Karpas-422 (cell line): ENCODE measurements at places on chromosomes 7 and 10.

DNA sequence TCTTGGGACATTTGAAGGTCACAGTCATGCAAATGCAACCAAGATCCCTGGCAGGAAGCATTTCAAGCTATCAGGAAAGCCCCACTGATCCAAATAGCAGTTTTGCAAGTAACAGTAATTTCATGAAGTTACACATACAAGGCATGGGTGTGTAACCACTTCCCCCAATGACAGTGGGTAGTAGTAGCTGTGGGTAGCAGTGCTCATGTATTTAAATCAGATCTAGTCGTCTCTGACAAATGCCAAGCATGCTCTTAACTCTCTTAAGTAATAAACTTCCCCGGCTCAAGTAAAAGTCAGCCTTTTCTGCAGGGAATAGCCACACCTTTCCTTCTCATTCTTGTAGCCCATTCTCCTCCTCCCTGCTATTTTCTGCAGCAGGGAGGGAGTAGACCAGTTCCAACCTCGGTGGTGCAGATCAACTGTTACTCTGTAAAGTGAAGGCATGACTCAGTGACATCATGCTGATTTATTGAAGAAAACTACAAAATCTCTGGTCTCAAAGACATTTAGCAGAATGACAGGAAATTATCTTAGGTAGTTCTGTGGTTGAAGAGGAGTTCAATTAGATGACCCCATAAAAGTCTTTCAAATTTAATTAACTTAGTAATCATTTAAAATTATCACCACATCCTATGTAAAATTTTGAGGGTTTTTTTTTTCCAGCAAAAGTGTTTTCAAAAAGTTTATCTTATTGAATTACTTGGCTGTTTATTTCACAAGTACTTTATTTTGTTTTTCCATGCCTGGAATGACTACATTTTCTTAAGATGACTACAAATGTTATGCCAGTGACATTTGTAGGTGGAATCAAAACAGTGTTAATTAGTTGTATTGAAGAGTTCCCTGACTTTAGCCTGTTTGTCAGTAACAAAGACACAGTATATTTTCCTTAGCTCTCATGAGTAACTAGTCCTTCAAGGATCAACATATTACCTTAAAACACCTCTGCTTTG is 568.3 kb downstream of the INHBA start:
- no peak overlapping the region for H3K4me3 ChIP-seq
- H3K4me1 ChIP-seq, result no peaks in the 10 kb centered on the region
- no peak for DNase-seq
- H3K36me3 ChIP-seq, result no peaks in the 10 kb centered on the region

- H3K4me3 ChIP-seq, result no peak overlapping the region
- peaks cover 9% of the 10 kb centered on the region for H3K4me1 ChIP-seq
- H3K27me3 ChIP-seq, result no peaks in the 10 kb centered on the region
- no peak for DNase-seq
- H3K27ac ChIP-seq, result no peak overlapping the region
- no peaks in the 10 kb centered on the region for H3K36me3 ChIP-seq
These were observed 2.0 kb downstream of the MOSPD3 start for GRCh38 chr7:100614308-100614861.

DNA sequence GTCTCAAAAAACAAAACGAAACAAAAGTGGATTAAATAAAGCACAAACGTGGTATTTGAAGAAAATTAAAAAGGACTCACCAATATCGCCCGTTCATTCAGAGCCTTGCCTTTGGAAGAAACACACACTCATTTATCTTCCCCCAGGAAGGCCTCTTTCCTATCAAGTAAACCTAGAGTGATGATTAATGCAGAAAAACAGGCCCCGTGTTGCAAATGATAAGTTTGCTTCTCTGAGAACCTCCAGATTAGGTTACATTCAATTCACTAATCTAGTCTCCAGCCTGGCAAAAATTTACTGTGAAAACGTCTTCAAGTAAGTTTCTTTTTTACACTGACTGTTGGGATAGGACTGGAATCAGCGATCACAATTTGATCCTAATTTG is 78.0 kb upstream of the C1GALT1 start:
- H3K4me1 ChIP-seq, result no peaks in the 10 kb centered on the region
- H3K36me3 ChIP-seq, result no peaks in the 10 kb centered on the region
- no peaks in the 10 kb centered on the region for H3K27me3 ChIP-seq
- DNase-seq, result no peak

GRCh38 chr7:18278316-18278715 is 217.2 kb upstream of the HDAC9 start:
- no peaks in the 10 kb centered on the region for H3K4me1 ChIP-seq
- H3K36me3 ChIP-seq, result no peaks in the 10 kb centered on the region
- H3K4me3 ChIP-seq, result no peak overlapping the region
- DNase-seq, result no peak
- no peak overlapping the region for H3K27ac ChIP-seq
- H3K27me3 ChIP-seq, result no peaks in the 10 kb centered on the region

GRCh38 chr7:10429511-10429910 is 544.2 kb upstream of the PHF14 start:
- no peak overlapping the region for H3K4me3 ChIP-seq
- H3K27me3 ChIP-seq, result no peaks in the 10 kb centered on the region
- no peaks in the 10 kb centered on the region for H3K36me3 ChIP-seq
- no peak for DNase-seq
- no peaks in the 10 kb centered on the region for H3K4me1 ChIP-seq
- H3K27ac ChIP-seq, result no peak overlapping the region

DNA sequence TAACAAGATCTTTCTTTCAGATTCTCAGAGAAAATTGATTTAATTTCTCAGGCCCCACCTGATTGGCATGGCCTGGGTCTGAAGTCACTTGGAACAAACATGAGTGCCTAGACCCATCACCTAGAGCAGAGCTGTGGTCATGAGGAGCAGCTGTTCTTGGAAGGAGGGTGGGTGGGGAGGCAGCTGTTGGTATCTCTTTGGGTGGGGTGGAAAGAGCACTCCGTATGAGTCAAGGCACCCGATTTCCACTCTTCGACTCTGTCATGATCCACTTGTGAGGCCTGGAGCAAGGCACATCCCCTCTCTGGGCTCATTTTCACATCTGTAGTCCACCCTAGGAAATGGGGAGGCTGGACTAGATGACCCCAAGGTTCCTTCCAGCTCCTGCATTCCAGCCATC is 156.7 kb downstream of the C10orf105 start:
- H3K4me1 ChIP-seq, result no peaks in the 10 kb centered on the region
- H3K4me3 ChIP-seq, result no peak overlapping the region
- no peak overlapping the region for H3K27ac ChIP-seq
- no peaks in the 10 kb centered on the region for H3K36me3 ChIP-seq
- H3K27me3 ChIP-seq, result no peaks in the 10 kb centered on the region

DNA sequence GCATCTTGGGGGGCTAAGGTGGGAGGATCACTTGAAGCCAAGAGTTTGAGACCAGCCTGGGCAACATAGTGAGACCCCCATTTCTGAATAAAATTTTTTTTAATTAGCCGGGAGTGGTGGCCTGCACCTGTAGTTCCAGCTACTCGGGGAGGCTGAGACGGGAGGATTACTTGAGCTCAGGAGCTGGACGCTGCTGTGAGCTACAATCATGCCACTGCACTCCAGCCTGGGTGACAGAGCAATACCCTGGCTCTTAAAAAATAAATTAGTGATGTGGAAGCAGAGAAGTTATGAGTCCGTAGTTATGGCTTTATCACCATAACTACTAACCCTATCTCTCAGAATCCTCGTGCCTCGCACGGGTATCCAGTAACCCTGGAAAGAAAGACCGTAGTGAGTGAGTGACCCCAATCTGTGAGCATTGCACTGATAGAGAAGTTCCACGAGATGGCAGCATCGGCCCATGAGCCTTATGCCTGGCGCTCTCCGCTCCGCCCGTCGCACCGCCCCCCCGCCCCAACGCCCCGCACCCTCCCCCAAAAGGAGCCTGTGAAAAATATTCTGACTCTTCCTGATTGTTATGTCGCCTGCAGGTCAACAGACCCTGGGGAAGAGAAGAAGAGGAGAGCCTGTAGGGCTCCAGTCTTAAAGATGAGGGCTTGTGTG is 4.9 kb upstream of the SLC29A3 start:
- no peaks in the 10 kb centered on the region for H3K36me3 ChIP-seq
- no peak overlapping the region for H3K4me3 ChIP-seq
- H3K27ac ChIP-seq, result no peak overlapping the region
- no peaks in the 10 kb centered on the region; the same call in 1 of the 2 replicates for H3K4me1 ChIP-seq

GRCh38 chr7:67343572-67343971 is 346.9 kb downstream of the TYW1 start:
- no peaks in the 10 kb centered on the region for H3K36me3 ChIP-seq
- no peak for DNase-seq
- H3K27ac ChIP-seq, result no peak overlapping the region
- H3K27me3 ChIP-seq, result no peaks in the 10 kb centered on the region

GRCh38 chr7:28135315-28135714 is 45.3 kb downstream of the JAZF1 start:
- no peaks in the 10 kb centered on the region for H3K4me1 ChIP-seq
- H3K27ac ChIP-seq, result no peak overlapping the region
- no peak for DNase-seq
- H3K4me3 ChIP-seq, result no peak overlapping the region
- H3K36me3 ChIP-seq, result no peaks in the 10 kb centered on the region

GRCh38 chr7:50771120-50772002 is 11.3 kb downstream of the GRB10 start:
- H3K27ac ChIP-seq, result no peak overlapping the region
- H3K36me3 ChIP-seq, result no peaks in the 10 kb centered on the region
- DNase-seq, result no peak
- no peaks in the 10 kb centered on the region for H3K27me3 ChIP-seq

GRCh38 chr10:120961795-120962755 is 110.9 kb downstream of the WDR11 start:
- H3K4me3 ChIP-seq, result no peak overlapping the region
- no peaks in the 10 kb centered on the region for H3K27me3 ChIP-seq
- no peak for DNase-seq
- H3K4me1 ChIP-seq, result no peaks in the 10 kb centered on the region

DNA sequence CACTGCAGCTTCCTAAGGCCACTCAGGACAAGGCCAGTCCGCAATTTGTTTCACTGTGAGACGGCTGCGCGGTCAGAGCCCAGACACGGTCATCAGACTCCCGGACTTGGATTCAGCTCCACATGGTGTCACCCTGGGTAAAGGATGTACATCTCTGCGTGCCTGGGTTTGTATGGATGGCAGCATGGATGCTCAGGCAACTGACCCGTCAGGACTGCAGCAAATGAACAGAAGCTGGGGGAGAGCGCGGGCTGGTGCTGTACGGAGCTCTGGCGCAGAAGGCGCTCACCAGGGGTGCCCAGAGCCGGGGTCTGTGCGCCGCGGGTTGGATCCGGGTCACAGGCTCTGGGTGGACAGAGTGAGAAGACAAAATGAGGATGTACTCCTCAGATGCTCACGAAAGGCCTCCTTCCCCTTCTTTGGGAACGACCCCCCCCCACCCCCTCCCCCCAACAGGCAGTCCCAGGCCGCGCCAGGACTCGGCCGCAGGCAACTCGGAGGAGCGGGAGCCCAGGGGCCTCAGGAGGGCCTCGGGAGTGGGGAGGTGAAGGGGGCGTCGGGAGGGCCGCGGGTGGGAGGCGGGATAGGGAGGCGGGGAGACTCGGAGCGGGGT is 92.4 kb downstream of the CXCL12 start:
- H3K27ac ChIP-seq, result no peak overlapping the region
- no peaks in the 10 kb centered on the region for H3K4me1 ChIP-seq
- no peaks in the 10 kb centered on the region for H3K36me3 ChIP-seq

GRCh38 chr10:80699602-80700039 is 161.9 kb downstream of the SH2D4B start:
- no peak overlapping the region for H3K27ac ChIP-seq
- no peaks in the 10 kb centered on the region for H3K36me3 ChIP-seq
- H3K27me3 ChIP-seq, result no peaks in the 10 kb centered on the region
- H3K4me3 ChIP-seq, result no peak overlapping the region
- H3K4me1 ChIP-seq, result no peaks in the 10 kb centered on the region
- peak; percentile 88 for DNase-seq

GRCh38 chr10:88097092-88097516 is 233.7 kb downstream of the PTEN start:
- no peak overlapping the region for H3K27ac ChIP-seq
- H3K4me1 ChIP-seq, result peaks cover 23% of the 10 kb centered on the region
- H3K4me3 ChIP-seq, result no peak overlapping the region
- no peaks in the 10 kb centered on the region for H3K27me3 ChIP-seq
- no peak for DNase-seq

DNA sequence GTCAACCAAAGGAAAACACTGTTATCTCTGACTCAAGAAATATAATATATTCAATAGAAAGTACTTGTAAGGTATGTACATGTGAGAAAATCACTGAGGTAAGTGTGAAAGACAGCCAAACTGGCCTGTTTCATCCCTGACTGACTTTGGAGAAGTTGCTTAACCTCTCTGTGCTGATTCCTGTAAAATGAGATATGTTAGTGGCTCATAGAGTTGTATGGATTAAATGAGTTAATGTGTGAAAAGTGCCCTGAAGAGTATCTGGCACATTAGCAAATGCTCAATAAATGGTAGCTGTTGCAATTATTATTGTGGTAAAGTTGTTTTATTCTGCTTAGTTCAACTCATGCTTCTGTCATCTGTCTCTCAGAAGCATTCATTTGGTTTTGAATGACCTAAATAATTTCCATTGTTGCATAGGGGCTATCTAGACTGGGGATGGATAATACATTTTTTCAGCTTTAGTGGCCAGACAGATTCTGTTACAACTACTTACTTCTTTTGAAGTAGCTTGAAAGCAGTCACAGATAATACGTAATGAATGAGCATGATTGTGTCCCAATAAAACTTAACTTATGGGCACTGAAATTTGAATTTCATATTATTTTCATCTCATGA is 84.3 kb downstream of the SKAP2 start:
- H3K27ac ChIP-seq, result no peak overlapping the region
- no peaks in the 10 kb centered on the region for H3K36me3 ChIP-seq
- no peaks in the 10 kb centered on the region for H3K27me3 ChIP-seq
- no peak overlapping the region for H3K4me3 ChIP-seq
- no peak for DNase-seq
